ENCODE measurements at places on chromosomes 12 and 14. TPM values are rescaled to one million over a fixed set of nuclear protein-coding genes. Genes with fewer than 3 reads are reported as not detected.

DNA sequence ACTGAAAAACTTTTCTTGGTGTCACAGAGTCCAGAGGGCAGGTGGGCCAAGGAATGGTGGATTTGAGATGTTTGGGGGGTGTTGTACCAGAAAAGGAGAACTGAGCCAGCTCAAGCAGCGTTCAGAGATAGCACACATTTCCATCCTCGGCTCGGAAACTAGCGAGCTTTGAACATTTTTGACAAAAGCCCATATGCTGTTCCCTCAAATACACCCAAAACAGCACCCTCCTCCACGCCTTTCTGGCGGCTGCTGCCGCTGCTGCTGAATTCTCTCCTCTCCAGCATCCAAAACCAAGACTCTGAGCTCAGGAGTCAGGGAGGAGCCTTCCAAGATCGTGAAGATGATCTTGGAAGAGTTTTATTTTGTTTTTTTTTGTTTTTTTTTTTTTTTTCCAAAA lies 961 bp downstream of the SRRM4 start:
- DNase-seq, result no peak

DNA sequence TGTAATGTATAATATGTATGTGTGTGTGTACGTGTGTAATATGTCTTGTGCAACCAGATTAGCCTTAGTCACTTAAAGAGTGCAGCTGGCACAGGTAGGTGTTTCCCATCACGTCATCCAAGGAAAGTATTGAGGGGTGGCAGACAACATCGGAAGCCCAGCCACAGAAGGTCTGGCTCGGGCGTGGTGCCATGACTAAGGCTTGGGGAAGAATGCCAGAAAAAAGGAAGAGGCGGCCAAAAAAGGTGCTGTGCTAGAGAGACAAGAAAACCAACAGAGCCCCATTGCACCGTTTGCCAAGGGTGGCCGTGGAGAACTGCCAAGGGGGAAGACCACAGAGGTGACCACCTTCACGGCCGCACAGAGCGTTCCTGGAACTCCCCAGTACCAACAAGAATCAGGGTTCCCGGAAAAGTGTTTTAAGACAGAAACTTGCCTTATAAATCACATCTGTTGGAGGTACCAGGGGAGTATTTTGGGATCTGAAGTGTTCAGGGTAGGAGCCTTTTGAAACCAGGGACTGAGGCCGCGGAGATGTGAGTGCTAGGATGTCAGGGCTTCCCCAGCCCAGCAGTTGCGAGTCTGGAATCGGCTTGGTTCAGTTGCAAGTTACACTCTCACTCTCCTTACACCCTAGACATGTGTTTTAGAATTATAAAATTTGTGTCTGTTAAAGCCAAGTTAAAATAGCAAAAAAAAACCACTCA lies 131.2 kb upstream of the DYRK2 start:
- peak; percentile 61 for DNase-seq

GRCh38 chr12:103493199-103493598 lies 2.6 kb downstream of the C12orf42 start:
- no peak for DNase-seq

C12orf50 gene
- total RNA-seq, result 0.10 TPM

- peak; percentile 65 for DNase-seq
These were observed 16.4 kb upstream of the PUS1 start for GRCh38 chr12:131912518-131913274.

RASSF9 gene
- 2.0 TPM for total RNA-seq

GRCh38 chr14:70096866-70097265 lies 91.9 kb downstream of the SLC8A3 start:
- no peak for DNase-seq

DNA sequence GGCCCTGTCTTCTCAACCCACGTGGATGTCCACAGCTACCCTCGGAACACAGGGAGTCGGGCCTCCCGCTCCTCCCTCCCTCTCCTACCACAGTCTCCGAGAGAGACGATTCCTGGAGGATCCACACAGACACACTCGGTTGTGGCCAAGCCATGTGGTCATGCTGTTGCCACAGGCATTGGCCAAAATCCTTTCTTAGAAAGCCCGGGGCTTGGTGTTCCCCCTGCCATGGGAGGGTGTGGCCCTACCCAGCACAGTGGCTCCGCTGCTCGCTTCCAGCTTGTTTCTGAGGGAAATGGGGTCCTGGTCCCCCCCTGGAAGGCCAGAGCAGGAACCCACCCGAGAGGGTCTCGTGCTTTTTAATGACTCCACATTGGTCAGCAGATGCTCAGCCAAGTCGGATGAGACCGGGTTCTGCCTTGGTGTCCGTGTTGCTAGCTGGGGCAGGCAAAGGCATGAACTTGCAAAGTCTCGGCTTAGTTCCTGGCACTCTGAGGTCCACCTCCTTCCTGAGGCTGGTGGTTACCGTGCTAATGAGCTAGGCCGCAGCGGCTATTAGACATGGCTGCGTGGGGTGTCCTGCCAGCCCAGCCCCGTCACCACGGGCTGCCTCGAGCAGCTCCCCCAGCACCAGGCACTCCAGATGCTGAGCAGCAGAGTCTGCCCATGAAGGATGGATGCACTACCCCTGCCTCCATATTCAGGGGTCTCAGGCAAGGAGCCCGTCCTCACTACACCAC lies 46.8 kb upstream of the MEG3 start:
- DNase-seq, result no peak

- DNase-seq, result no peak
These were observed 43.5 kb upstream of the KCNA5 start for GRCh38 chr12:5000204-5000603.

ORAI1 gene
- total RNA-seq, result 13.6 TPM

- DNase-seq, result no peak
These were observed 605.2 kb downstream of the GALC start for GRCh38 chr14:87387806-87388205.

GRCh38 chr14:101017806-101018560 lies 114.5 kb upstream of the RTL1 start:
- no peak for DNase-seq

FOXG1 gene
- total RNA-seq, result not detected

DNA sequence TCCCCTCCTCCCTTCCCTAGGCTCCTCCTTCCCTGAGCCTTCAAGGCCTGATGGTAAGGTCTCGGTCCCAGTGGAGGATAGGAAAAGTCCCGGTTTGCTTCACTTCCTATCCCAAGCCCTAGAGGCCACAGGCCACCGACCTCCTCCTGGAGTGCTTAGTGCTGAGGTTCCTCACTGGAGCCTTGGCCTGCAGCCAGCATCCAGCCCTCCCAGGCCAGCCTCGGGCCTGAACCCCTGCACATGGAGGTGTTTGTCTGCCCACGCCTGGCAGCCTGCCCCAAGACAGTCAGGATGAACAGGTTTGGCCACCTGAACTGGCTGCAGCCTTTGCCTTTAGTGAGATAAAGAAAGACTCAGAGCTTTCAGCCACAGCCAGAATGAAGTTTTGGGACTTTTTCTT lies 15.8 kb upstream of the KRT7 start:
- peak; percentile 88 for DNase-seq

GRCh38 chr12:131229426-131230339 lies 276.0 kb downstream of the ADGRD1 start:
- no peak for DNase-seq

DNA sequence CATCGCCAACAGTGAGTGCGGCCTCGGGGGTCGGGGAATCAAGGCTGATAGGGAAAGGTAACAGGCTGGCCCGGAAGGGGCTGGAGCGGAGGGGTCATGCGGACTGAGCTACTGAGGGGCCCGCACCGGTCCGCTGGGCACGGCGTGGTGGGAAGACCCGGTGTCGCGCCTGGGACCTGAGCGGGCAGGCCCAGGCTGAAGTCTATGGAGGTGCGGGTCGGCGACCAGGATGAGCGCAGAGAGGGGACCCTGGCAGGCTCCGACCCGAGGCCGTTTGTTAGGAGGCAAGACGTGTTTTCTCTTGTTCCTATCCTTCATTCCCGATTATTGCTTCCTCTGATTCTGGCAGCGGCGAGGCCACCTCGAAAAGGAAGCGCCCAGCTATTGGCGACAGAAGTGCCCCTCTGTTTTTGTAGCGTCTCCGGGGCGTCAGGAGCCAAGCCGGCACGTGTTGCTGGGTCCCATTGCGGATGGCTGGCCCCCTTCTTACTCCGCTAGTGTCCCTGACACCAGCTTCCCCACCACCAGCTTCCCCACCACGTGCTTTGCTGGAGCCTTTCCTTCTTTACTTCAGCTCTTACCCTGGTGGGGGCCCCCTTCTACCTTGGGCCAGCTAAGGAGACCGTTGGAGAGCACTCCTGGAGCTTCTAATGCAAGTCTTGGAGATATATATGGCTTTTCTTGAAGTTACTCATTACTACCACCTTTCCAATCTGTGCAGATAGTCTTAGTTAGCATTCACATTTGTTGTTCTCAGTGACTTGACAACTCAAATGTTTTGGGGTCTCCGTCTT lies 653 bp downstream of the PA2G4 start:
- no peak for DNase-seq

DNA sequence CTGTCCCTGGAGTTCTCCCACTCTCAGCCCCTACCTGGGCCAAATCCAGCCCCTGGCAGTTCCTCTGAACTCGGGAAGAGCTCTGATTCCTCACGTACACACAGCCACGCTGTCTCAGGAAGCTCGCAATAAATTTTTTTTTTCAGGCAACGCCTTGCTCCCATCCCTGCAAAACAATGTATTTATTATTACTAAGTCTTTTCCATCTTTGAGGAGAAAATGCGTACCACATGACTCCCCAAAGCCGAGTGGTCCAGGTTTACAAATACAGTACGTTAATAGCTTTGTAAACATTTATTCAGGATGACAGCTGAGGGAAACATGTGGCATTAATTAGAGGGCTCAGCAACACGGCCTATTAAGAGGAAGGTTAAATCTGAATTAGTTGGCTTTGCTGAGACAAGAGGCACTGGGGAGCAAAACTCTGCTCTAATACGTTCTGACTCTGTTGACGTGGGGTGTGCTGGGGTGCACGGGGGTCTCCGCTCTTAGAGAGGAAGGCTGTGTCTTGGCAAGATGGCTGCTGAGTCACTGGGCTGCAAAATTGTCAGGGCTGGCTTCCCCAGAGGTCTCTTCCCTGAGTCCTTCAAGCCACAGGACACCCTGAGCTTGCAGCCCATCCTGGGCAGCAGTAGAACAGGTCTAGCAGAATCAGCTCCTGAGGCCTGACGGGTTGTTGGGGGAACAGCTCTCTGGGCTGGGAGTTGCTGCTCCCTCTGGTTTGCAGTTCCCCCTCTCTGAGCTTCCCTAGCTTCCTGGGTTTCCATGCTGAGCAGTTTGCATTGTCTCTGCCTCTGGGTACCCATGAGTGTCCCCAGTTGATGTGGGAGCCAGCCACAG lies 185.2 kb upstream of the TBX3 start:
- DNase-seq, result no peak

DNA sequence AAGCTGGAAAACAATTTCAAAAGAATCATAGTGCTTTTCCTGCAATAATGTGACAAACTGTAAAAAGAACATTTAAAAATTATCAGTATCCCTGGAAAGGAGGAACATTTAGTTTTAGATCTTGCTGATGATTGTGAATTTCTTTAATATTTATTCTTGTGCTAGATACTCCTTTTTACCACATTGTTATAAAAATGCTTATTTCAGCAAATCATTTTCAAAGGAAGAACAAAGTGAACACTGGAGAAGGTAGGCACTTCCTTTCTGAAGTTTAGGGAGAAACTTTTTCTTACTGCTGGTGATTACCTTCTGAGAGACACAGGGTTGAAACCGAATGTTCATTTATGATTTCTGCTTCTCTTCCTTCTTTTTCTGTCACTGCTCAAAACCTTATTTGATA lies 45.1 kb upstream of the C12orf75 start:
- DNase-seq, result no peak

- DNase-seq, result no peak
These were observed 58.4 kb upstream of the DDX11 start for GRCh38 chr12:31015215-31015614.

GRCh38 chr14:101731187-101732080 lies 30.1 kb upstream of the PPP2R5C start:
- DNase-seq, result peak; percentile 86

OLR1 gene
- 3.4 TPM for total RNA-seq

- DNase-seq, result no peak
These were observed 169.1 kb downstream of the SLC5A8 start for GRCh38 chr12:101040936-101041335.

ZNF891 gene
- total RNA-seq, result 3.5 TPM

- DNase-seq, result no peak
These were observed 16.9 kb downstream of the PTPRQ start for GRCh38 chr12:80460972-80461371.

DNA sequence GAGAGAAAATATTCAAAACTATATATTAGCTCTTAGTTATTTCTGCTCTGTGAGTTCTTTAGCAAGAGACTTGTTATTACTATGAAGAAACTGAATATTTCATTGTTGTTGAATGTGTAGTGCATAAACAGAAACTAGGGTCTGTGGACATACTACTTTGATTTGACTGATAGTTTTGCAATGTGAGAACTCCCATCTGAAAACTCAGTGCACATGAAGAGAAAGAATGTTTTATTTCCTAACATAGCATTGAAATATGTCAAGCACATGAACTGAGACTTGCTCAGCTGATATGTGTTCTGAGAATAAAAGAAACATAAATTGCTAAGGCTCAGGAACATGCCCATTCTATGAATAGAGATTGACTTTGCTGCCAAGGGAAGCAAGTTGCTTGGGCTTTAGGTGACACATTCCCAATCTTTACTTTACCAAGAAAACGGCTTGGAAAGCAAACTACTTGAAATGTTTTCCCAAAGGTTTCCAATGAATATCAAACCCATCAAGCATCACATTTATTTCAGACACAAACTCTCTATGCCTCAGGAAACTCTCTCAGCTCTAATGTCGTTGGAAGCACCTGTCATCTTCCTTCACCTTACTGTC lies 290.4 kb downstream of the SLC16A7 start:
- DNase-seq, result no peak

DNA sequence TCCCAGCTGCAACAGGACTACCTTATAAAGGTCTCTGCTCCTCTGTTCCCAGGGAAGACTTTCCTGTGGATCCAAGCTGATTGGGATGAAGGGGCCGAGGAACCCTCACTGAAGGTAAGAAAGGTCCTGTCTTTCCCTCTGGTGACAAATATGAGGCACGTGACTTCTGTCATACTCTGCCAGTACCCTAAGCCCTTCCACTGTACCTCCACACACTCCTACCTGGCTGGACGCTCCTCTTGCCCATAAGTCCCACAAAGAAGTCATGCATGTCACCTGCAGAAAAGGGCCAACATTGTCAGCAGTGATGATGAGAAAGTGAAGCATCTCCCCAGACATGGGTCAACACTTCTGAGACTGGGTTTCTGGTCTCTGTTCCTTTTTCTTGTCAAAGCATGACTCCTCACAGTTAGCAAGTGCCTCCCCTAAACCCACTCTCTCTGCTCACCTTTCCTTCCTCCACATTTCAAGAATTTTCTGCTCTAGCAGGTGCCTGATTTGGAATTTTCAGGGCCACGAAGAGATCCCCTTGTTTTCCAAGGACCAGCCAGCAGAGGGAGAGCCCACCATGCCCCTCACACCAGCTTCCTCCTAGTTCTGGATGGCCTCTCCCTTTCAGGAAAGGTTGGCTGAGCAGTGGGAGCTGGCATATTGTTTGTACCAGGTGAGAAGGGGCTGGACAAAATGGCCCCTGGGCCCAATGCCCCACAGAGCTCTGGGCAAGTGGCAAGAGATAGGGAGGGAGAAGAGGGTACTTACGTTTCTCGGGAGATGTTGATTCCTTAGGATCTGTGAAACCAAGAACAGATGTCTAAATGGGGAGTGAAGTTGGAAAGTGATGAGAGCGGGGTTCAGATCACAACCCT lies 3.5 kb downstream of the TAC3 start:
- no peak for DNase-seq

GRCh38 chr14:104149617-104150135 lies 11.3 kb downstream of the KIF26A start:
- DNase-seq, result no peak

GRCh38 chr12:12582895-12583303 lies 20.2 kb upstream of the DUSP16 start:
- DNase-seq, result peak; percentile 68
